ENCODE measurements at places on chromosomes 13 and 19.
A peak's percentile ranks its signal among the peaks of the same experiment; 100 is the strongest.

- peak; percentile 29 for DNase-seq
These were observed 62.0 kb downstream of the GPR12 start for GRCh38 chr13:26698392-26699196.

DNA sequence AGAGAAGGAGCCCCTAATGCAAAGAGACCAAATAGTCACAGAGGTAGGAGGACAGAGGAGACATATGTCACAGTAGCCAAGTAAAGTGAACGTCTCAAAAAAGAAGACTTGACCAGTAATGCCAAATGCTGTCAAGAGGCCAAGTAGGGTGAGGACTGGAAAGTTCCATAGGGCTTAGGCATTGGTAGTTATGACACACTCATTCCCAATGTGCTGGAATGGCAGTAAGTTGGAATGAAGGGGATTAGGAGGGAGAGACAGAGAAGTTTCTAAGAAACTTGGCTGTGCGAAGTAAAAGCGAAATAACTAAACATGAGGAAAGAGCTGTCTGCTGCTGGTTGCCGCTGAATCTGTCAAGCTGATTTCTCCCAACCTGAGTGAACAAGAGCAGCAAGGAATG lies 14.9 kb upstream of the FRY start:
- DNase-seq: no peak

DNA sequence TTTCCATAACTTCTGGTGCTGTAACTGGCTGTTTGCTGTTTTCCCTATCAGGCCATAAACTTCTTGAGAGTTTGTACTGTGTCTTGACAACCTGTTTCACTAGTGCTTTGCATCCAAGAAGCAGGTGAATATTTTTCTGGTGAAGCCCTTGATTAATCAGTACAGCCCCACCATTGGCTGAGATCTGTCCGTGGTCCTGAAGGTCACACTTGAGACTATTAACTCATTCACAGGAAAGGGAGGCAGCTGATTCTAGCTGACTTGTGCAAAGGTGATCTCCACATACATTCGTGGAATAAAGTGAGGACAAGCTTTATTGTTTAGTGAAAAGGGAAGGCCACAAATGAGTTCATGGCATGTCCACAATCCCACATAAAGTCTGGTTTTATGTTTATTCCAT lies 61.4 kb upstream of the ZNF835 start:
- DNase-seq: no peak

- no peak for DNase-seq
These were observed 172.0 kb downstream of the POU4F1 start for GRCh38 chr13:78431328-78431727.

- DNase-seq: no peak
These were observed 76.0 kb downstream of the ELF1 start for GRCh38 chr13:40943073-40943472.

- no peak for DNase-seq
These were observed 6.1 kb downstream of the SBNO2 start for GRCh38 chr19:1167687-1168571.

- DNase-seq: peak; percentile 98
These were observed 9.1 kb upstream of the OLFM2 start for GRCh38 chr19:9945319-9945966.

DNA sequence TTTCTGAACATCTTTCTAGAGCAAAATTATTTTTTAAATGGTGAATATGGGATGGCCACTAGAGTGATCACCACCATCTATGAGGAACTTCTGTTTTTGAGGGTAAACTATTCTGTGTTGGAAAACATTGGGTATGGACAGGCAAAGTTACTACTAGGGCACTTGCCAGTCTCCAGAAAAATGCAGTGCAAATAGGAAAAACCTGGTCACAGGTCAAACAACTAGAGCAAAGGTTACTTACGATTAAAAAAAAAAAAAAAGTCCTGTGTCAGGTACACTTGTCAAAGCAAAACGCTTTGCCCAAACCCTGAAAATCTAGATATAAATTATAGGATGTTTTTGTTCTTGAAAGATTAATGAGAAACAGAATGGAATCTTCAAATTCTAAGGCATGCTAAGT lies 66.2 kb downstream of the SLITRK1 start:
- DNase-seq: no peak

DNA sequence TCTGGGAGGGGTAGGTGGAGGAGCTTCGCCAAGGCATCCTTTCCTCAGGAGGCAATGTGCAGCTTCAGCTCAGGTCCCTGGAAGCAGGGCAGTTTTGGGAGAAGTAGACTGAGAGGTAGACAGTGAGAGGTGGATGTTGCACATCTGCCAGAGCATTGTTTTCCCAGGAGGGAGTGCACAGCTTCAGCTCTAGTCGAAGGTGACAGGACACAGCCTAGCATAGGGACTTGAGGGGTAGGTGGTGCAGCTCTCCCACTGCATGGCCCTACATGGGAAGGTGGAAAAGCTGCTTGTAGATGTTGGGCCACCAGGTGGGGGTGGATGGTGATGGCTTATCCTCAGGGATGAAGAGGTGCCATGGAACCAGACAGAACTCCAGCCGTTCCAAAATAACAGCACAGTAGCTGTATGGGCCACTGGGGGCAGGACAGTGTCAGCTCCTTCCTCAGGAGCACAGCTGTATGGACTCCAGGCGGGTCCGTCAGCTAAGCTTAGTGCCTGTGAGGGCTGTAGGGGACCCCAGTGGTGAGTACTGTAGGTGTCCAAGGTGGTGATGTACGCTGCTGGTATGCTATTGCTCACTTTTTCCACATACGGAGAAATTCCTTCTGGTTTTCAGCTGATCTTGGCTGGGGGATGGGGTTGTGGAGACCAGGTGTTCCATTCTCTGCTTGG lies 17.4 kb upstream of the ZNF543 start:
- DNase-seq: no peak

GRCh38 chr13:19685034-19685433 lies 51.6 kb downstream of the MPHOSPH8 start:
- no peak for DNase-seq

DNA sequence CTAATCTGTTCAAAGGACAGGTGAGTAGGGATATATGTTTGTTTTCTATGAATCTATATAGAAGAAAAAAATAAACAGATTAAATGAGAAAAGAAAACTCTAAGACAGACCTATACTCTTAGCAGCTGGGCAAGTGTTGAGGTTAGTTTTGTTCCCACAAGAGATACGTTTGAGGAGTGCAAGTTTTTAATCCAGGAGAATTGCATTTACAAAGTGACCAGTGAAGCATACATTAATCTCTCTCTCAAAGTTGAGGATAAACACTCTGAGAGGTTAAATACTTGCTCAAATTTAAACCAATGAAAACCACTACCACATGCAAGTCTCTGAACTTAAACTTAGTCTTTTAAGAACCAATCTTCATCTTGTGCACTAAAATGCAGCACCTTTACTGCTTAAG lies 930.5 kb upstream of the MIR17HG start:
- no peak for DNase-seq

- DNase-seq: no peak
These were observed 23.9 kb downstream of the CARS2 start for GRCh38 chr13:110681868-110682550.

DNA sequence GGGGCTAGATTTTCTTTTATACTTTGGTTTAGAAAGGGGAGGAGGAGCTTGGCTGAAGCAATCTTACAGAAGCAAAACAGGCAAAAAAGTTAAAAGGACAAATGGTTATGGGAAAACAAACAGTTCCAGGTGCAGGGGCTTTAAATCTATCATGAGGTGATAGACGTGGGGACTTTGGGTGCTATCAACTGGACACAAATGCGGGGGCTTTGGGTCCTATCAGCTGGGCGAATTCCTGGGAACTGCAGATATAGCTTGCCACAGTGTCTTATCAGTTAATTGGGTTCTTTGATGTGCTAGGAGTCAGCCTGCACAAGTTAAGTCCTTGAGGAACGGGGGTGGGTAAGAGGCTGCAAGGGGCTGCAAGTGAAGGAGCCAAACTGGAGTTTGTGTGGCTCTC lies 260.6 kb downstream of the TUBA3C start:
- DNase-seq: no peak
